ENCODE measurements at places on chromosomes 5 and 9.

- peak; percentile 68 for DNase-seq
Measured at GRCh38 chr5:141910271-141910673, 13.4 kb upstream of the DELE1 start.

- no peak for DNase-seq
Measured at GRCh38 chr5:135119481-135119880, 85.5 kb upstream of the PITX1 start.

- DNase-seq, result no peak
Measured at GRCh38 chr9:35142037-35142436, 19.8 kb upstream of the UNC13B start.

- no peak for DNase-seq
Measured at GRCh38 chr5:78601559-78602314, 46.8 kb downstream of the LHFPL2 start.

DNA sequence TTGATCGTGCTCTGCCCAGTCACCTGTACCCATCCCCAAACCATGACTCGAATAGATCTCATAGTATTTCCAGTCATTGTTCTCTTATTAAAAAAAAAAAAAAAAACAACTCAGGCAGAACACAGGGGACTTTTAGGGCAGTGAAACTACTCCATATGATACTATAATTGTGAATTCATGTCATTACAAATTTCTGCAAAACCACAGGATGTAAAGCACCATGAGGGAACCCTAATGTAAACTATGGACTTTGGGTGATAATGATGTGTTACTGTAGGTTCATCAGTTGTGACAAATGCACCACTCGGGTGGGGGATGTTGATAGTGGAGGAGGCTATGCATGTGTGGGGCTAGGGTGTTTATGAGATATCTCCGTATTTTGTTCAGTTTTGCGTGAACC, 133.8 kb downstream of the RAB3C start:
- DNase-seq, result no peak

GRCh38 chr5:1638658-1639400, 115.1 kb upstream of the LPCAT1 start:
- no peak for DNase-seq

DNA sequence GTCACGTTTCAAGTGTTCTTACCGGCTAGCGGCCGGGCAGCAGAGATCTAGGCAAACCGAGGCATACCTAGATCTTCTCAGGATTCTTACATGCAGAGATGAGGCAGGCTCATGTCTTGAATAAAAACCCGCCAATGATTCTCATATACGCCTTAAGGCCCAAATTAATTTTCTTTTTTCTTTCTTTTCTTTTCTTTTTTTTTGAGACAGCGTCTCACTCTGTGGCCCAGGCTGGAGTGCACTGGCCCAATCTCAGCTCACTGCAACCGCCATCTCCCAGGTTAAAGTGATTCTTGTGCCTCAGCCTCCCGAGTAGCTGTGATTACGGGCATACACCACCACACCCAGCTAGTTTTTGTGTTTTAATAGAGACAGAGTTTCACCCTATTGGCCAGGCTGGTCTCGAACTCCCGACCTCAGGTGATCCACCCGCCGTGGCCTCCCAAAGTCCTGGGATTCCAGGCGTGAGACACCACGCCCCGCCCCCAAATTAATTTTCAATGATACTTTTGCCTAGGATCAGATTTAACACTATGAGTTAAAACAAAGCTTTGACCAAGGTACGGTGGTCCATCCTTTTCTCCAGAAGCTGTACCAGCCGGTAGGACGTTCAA, 1.5 kb downstream of the C9orf40 start:
- no peak for DNase-seq

- no peak for DNase-seq
Measured at GRCh38 chr5:157657516-157657915, 5.3 kb upstream of the SOX30 start.

- no peak for DNase-seq
Measured at GRCh38 chr9:125831054-125831453, 83.9 kb downstream of the PBX3 start.

DNA sequence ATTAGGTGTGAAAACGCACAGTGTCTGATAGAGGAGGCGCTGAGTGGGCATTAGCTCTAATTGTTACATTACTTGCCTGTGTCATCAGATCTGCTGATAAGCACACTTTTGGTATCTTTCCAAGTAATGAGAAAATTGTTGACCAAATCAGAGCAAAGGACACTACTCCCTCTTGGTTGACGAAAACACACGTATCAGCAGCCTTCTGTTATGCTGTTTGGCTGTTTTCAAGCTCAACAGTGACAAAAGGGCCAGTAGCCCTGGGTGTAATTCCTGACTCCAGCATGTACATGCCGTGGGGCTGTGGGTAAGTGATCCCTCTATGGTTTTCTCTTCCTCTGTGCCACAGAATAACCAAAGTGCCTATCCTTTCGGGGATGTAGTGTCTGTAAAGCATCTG, 151.4 kb downstream of the AUH start:
- no peak for DNase-seq

DNA sequence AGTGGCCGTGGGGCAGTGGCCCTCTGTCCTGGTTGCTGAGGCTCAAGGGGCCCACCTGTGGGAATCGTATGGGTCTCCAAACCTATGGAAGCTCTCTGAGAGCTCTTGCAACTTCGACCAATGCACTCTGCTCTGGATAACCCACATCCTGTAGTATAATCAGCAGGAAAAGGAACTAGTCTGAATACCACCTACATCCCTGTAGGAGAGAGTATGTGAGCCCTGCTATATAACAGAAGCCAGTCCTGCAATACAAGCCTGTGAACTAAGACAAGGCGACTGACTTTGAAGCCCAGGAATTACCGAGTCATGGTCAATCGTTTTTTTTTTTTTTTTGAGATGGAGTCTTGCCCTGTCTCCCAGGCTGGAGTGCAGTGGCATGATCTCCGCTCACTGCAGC, 29.8 kb upstream of the BICD2 start:
- no peak for DNase-seq

GRCh38 chr5:179254638-179255271, 90.5 kb downstream of the ADAMTS2 start:
- no peak for DNase-seq

DNA sequence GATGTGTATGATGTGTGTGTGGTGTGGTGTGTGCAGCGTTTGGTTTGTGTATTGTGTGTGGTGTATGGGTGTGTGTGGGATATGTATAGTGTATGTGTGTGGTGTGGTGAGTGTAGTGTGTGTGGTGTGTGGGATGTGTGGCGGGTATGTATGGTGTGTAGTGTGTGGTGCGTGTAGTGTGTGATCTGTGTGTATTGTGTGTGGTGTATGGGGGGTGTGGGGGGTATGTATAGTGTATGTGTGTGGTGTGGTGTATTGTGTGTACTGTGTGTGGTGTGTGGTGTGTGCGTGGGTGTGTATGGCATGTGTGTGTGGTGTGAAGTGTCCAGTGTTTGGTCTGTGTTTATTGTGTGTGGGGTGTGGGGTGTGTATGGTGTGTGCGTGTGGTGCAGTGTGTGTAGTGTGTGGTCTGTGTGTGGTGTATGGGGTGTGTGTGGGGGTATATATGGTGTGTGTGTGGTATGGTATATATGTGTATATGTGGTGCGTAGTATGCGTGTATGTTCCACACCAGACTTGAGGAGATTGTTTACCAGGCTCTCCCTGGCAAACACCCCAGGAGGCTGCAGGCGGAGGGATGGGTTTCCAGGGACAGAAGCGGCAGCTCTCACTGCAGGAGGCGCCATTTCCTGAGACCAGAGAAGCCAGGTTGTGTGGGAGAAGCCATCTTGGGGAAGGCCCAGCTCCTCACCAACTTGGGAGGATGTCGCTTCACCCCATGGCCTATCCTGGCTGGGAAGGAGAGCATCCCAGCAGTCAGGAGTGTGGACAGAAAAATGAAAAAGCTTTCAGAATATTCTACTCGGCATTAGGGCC, 138.1 kb downstream of the NXNL2 start:
- DNase-seq, result no peak

DNA sequence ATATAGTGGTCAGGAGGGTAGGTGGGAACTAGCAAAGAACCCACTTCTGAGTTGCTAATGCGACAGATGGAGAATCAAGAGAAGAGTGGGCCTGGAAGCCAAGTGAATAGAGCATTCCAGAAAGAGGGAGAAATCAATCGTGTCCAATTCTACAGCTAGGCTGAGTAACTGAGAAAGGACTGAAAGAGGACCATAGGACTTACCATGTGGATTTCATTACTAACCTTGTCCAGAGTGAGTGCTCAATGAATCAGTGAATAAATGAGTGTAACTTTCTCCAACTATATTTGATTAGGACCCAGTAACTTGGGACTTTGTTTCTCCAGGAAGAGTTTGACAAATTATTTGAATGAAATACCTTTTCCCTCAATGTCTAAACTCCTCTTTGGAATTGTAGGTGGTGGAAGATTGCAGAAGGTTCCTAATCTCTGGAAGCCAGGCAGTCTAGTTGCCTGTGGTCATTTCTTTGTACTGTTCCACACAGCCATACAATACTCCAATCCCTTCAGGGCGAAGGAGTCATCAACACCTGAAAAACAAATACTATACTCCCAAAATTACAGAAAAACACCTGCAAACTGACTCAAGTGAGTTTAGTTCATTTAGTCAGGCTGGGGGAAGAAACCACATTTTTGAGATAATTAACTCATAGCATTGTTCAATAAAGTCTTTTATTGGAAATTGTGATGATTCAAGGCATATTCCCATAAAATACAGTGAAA, 2.6 kb upstream of the F2RL1 start:
- DNase-seq, result no peak

GRCh38 chr9:73613092-73613701, 461.5 kb downstream of the ANXA1 start:
- no peak for DNase-seq

GRCh38 chr5:20678386-20678785, 690.4 kb upstream of the CDH18 start:
- no peak for DNase-seq

DNA sequence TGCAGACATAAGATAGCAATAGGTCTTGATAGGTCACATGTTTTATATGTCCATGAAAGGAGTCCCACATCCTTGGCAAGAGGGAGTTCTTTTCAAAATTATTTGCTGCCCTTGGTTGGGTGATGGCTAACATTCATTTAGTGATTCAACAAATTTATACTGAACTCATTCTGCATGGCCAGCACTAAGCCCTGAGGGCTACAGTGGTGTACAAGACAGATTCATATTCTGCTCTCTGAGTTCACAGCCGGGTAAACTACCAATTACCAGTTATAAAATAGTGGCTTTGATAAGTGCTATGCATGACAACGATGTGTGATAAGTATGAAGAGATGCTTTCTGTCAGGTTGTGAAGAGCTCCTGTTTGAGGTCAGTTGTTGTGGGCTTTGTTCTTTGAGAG, 340.0 kb downstream of the GABRG2 start:
- DNase-seq, result no peak

- DNase-seq, result no peak
Measured at GRCh38 chr9:34218446-34218845, 39.6 kb downstream of the UBAP1 start.

- no peak for DNase-seq
Measured at GRCh38 chr5:141760193-141760592, 78.2 kb upstream of the ARAP3 start.

GRCh38 chr5:147175516-147176097, 59.2 kb upstream of the STK32A start:
- no peak for DNase-seq

DNA sequence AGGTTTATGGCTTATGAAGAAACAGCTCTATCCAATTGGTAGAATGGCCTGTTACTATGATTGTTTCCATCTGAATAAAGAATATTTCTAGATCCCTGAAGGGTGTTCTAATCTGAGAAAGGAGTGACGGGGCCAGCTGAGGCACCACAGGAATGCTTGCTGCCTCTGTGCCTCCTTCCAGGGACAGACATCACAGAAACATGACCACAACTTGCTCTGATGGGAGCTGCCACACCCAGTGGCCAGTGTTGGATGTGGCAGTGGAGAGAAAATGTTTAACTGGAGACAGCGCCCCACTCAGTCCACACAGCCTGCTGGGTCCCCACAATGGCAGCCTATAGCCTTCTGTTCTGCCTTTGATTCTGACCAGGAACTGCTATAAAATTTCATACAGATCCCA, 38.6 kb upstream of the TESK1 start:
- DNase-seq, result no peak

- no peak for DNase-seq
Measured at GRCh38 chr9:133991964-133992779, at the start of gene VAV2. VAV2 (minus strand) TSS chr9:133992324; CDS start chr9:133992278, 46 bp downstream.

GRCh38 chr9:4769321-4770080, 23.2 kb upstream of the RCL1 start:
- no peak for DNase-seq

DNA sequence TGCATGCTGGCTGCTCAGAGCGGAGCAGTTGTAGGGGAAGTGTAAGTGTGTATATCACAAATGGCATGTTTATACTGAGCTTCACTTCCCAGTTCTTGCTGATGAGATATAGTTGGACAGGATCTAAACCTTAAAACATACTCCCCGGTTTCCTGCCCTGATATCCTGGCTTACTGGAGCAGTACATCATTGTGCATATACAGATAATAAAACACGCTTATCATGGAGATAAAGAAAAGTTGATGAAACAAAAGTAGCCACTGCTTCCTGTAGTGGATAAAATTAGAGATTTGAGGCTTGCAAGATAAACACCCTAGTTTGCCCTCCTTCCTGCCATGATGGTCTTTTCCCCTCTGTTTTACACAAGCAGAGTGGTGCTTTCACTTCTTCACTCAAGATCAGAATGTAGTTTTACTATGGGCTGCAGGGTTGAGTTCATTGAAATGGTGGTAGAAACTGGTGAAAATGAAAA, 15.0 kb downstream of the NPR3 start:
- no peak for DNase-seq

- no peak for DNase-seq
Measured at GRCh38 chr9:36862206-36863145, 171.6 kb downstream of the PAX5 start.

DNA sequence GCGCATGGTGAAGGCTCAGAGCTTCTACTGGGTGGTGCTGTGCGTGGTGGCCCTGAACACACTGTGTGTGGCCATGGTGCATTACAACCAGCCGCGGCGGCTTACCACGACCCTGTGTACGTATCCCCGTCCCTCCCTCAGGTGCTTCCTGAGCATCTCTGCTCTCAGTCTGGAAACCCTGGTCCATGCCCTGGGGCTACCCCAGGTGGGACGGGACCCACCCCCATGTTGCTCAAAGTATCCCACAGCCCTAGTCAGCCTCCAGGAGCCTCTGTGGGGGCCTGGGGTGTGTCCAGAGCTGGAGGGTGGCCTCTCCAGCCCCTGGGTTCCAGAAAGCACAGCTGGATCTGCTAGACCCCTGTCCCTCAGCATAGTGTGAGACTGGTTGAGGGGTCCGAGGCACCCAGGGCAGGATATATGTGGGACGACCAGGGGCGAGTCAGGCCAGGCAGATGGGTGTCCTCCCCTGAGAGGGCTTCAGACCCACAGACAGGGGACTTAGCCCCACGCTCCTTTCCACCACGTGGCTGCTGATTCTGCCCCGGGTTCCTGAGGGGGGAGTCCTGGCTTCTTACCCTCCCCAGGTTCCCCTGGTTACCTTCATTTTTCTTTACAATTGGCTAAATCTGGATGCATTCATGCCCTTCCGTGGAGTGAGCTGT, 94.0 kb downstream of the CACNA1B start:
- no peak for DNase-seq

DNA sequence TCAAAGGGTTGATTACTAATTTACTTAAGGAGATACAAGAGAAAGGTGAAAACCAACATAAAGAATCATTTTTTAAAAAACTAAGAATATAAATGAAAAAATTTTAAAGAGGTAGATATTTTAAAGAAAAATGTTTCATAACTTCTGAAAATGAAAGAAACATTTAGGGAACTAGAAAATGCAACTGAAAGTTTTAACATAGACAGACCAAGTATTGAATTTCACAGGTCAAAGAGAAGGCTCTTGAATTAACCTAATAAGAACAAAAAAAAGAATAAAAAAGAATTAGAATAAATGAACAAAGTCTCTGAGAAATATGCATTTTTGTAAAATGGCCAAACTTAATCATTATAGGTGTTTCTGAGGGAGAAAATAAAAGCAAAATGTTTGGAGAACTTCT, 16.1 kb upstream of the FAM174A start:
- DNase-seq, result no peak
